Activated effector memory CD4-positive, alpha-beta T cell treated with anti-CD3 and anti-CD28 coated beads, Interleukin-2, amount 50 U/mL, for 16 hours (primary cell): ENCODE measurements at places on chromosomes 6 and 20.

- DNase-seq: no peak
Observed at GRCh38 chr6:145069966-145070365, 665.4 kb downstream of the EPM2A start.

- no peak for DNase-seq
Observed at GRCh38 chr20:32474967-32475811, 109.9 kb downstream of the NOL4L start.

DNA sequence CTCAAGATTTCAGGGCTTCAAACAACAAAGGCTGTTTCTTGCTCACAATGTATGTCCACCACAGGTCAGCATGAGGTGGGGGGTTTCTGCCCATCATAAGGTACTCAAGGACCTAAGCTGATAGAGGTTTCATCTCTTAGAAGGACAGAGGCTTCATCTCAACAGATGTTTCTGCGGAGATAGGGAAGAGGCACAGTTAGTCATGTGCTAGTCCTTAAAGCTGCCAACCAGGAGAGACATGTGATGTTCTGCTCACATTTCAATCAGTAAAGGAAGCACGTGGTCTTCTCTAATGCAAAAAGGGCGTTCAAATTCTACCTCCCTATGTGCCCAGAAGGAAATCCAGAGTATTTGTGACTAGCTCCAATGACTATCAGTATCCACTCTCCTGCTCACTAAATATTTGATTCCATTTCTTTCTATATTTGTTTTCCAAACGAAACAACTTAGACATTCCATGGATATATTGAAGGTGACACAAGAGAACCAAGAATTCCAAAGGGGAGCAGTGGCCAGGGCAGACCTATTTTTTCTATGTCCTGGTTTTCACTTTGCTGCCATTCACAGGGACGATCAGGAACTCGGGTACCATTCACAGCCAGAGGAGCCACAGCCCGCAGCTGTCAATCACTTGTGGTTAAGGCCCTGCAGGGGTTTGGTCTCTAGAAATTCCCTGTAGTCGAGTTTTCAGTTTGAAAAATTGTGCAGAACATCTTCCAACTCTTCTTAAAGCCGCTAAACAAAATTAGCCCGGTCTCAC is 173.2 kb upstream of the FOXA2 start:
- DNase-seq: no peak

GRCh38 chr6:21749754-21750153 is 156.2 kb downstream of the SOX4 start:
- no peak for DNase-seq

- no peak for DNase-seq
Observed at GRCh38 chr6:124022641-124023040, 219.0 kb downstream of the NKAIN2 start.

- no peak for DNase-seq
Observed at GRCh38 chr6:40806256-40806864, 219.2 kb upstream of the LRFN2 start.

DNA sequence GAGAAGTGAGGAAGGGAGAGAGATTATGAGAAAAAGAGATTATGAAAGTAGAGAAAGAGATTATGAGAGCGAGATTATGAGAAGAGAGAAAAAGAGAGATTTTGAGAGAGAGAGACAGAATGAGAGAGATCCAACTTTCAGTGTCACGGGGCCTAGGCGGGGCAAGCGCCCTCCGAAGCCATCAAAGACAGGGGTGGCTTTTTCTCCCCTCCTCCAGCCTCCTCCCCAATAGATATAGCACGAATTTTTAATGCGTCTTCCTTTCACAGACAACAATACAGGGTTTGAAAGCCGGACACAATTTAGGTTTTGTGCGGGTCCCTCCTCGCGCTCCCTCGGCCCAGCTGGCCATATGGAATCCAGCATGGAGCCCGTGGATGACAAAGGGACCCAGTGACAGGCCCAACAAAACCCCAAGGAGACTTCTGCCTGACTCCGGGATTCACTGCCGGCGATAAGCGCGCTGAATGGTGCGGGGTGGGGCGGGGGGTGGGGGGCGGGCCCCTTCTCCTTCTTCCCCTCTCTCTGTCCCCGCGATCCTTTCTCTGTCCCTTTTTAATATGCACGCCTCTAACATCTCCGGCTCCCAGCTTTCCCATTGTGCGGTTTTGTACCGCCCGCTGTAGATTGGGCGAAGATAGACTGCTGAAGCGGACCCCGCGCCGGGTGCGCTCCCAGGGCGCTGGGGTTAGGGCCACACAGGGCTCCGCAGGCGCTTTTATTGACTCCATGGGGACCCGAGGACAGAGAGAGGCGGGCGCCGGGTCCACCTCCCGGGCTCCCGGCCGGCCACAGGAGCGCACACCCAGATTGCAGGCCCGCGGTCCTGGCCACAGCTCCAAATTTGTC is 5.4 kb downstream of the NKX2-2 start:
- no peak for DNase-seq

DNA sequence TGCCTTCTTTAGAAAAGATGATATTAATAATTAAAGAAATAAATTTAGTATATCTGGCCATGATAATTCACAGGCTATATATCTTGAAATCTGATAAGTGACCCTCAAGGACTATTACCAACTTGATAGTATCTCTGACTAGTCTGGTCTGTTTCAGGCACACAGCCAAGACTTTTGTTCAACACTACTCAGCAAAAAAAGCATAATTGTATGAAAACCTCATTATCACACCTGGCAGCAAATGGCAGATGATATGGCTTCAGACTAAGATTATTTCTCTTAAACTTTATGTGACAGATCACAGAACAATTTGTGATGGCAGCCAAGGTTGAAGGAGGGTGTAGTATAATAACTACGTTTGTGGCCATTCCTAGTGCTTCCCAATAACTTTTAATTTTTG is 114.7 kb downstream of the RWDD2A start:
- DNase-seq: no peak

DNA sequence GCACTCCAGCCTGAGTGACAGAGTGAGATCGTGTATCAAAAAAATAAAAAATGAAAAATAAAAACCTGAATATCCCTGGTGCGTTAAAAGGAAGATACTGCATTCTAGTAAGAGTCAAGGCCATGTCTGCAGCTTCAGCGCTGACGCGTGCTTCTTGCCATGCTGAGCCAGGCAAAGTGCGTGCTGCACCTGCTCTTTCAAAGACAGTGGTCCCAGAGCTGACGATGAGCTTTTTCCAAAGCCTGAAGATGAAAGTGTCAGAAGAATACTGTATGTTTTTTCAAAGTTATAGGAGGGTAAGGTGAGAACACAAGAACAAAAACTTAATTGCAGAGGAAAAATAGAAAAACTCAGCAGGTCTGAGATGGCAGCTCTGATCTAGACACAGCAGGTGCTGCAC is 115.1 kb downstream of the RNASET2 start:
- no peak for DNase-seq

DNA sequence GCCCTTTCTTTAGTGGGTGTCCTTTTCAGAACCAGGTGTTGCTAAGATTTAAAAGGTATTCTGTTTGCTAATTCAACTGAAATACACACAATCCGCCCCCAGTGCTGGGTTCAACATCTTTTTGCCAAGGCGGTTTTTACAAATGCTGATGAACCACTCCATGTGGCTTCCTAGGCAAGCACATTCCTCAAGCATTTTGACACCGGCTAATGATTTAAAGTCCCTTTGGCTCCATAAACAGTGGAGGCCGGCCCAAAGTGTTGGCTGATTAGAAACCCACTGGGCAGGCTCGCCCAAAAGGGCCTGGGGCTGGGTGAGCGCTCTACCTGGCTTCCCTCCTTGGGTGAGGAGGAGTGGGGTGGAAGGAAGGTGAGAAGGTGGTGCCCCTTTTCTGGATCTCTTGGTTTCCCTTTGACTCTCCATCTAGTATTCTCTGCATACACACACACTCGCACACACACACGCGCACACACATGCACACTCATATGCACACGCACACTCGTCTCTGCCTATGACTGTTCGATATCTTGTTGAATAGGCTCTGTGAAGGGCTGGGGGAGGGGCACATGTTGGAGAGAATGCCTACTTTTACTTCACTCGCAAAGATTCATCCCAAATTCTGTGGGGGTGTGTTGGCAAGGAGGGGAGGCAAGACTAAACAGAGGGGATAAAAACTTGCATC is 66.7 kb upstream of the ARMC2 start:
- no peak for DNase-seq

GRCh38 chr6:138572167-138572875 is 73.0 kb upstream of the NHSL1 start:
- DNase-seq: no peak

- no peak for DNase-seq
Observed at GRCh38 chr20:31678389-31679356, 41.0 kb downstream of the COX4I2 start.

GRCh38 chr6:84137989-84138575 is 89.4 kb downstream of the CEP162 start:
- DNase-seq: no peak

DNA sequence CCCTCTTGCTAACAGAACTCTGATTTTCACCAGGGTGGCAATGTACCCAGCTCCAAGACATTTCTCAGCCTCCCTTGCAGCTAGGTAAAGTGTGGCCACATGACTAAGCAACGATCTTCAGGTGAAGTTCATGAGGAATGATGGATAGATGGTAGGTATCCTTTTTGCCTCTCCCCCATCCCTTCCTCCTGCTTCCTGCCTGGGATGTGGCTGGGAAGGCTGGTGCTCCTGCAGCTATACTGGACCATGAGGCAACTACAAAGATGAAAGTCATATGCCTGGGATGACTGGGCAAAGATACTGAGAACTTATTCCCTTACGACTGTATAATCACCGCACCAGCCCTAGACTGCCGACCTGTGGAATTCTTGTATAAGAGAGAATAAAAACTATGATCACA is 13.4 kb downstream of the ZNF335 start:
- DNase-seq: no peak

DNA sequence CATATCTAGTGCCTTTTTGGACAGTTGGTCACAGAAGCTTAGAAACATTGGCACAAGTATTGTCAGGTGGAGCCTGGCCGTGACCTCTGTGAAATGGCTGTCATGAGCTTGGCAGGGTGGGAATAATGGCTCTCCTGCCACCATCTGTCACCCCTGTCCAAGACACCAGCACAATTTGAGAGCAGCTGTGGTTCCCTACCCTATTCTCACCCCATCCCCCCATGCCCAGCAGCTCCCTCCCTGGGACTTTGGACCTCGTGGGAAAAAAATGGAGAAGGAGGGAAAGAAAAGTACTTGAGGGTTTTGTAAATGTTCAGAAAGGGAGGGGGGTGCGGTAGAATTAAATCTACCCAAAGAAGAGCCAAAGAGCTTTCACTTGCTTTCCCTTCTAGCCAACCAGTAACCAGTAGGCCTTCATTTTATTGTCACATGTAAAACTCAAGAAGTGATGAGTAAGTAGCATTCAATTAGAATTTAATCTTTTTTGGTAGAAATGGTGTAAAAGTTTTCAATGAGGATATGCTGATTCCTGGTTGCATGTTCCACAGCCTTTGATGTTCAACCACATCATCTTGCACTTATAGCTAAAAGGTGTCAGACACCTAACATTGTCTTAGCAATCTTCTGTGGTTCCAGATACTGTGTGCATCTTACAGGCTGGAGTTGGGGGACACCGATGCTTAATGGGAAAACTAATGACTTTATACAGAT is 263.5 kb upstream of the TAB2 start:
- no peak for DNase-seq

GRCh38 chr20:32356622-32357374 is 1.3 kb upstream of the ASXL1 start:
- DNase-seq: no peak

DNA sequence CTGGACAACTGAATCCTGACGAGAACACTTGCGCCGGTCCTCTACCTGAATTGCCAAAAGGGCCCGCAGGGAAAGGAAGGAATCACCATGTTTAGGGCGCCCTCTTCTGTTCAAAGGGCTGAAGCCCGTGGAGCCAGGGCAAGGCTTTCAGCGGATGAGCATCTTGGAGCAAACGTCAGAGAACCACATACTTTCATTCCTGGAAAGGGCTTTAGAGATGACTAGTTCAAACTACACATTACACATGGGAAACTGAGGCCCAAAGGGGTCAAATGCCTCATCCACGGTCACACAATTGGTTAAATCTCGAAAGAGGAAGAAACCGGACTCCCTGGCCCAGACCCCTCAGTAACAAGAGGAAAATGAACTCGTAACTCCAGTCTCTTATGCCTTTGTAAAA is 11.5 kb upstream of the ZNF133 start:
- DNase-seq: peak; percentile 80

DNA sequence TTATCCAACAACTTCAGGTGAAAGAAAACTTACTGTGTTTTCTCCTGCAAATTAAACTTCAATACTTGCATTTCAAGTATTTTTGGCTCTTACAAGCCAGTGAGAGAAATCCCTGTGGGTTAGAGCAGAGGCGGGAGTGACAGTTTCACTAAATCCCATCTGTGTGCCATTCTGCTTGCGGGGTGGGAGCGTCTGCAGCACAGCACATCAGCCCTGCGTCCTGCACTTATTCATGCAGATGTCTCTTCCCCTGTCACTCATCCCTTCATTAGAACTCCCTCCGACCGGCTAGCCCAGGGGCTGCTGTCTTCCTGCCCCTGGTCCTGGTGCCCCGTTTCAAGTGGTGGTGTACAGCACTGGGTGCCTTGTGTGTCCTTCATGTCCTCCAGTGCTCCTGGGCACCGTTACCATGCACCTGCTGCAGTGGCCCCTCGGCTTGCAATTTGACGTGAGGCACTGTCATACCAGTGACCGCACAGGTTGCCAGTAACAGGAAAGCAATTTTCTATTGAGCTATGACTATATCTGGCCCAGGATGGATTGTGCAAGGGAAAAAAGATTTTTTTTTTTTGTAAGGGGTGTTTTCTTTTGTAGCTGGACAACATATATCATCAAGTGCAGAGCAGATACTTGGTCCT is 59.4 kb downstream of the INSM1 start:
- no peak for DNase-seq

GRCh38 chr6:133555685-133556084 is 314.5 kb downstream of the EYA4 start:
- no peak for DNase-seq

- no peak for DNase-seq
Observed at GRCh38 chr6:78947529-78947928, 80.2 kb downstream of the IRAK1BP1 start.

GRCh38 chr6:27642744-27643456 is 170.0 kb upstream of the ZNF184 start:
- no peak for DNase-seq
